ENCODE measurements at places on chromosomes 5 and 9. TPM values are rescaled to one million over a fixed set of nuclear protein-coding genes. Genes with fewer than 3 reads are reported as not detected.

Gene OLFM1
- total RNA-seq, result 5.9 TPM

Gene ZDHHC11B
- total RNA-seq, result 2.7 TPM

Gene OMD
- not detected for total RNA-seq

Gene SLC25A2
- total RNA-seq, result not detected

Gene ORM2
- 5,107 TPM for total RNA-seq

Gene SPEF2
- total RNA-seq, result 3.0 TPM

Gene MYMK
- not detected for total RNA-seq

Gene LCN2
- total RNA-seq, result 24.8 TPM

Gene JAKMIP2
- 0.37 TPM for total RNA-seq

Gene SERF1A
- 2.6 TPM for total RNA-seq

Gene CDO1
- total RNA-seq, result 157 TPM

GRCh38 chr5:109750463-109750862, 60.7 kb downstream of the MAN2A1 start:
- DNase-seq, result no peak

DNA sequence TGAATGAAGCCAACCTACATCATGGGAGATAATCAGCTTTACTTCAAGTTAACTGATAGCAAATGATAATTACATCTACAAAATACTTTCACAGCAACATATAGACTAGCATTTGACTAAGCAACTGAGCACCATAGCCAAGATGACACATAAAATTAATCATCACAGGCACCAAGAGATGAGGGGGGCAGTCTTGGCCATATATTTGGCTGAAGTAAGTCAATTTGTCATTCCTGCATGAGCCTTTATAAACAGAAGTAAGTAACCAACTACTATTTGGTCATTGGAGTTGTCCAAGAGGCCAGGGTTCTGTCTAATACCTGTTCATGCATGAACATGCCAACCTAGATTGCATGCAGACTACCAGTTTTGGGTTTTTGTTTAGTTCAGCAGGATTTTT, 53.6 kb downstream of the PDCD1LG2 start:
- no peak for DNase-seq

DNA sequence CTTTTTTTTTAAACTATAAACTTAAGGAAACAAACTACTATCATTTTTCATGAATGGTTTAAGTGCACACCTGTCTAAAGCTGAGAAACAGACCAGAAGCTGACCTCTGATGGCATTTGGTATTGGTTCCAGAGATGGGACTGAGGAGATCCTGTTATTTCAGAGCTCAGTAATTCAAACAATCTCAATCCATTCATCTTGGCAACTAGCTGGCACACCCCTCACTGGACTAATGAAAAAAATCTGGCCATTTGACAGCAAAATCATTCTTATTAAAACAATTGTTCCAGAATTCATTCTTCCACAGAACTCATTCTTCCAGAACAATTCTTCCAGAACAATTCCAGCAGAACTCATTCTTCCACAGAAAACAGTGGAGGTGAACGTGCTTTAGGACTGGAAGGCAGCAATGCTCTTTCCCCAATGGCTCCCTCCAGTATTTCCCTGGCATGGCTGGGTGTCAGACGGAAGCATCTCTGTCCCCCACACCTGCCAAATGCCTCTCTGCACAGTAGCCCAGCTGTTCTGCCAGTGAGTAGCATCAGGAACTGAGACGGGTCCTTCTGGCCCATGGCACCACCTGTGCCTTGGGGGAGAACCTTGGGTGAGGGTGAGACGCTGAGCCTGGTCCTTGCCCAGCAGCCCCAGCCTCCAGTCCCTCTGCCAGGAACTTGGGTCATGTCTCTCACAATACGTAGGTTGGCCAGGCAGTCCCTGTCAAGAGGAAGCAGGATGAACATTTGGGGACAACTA, 87.5 kb upstream of the EQTN start:
- DNase-seq, result no peak

DNA sequence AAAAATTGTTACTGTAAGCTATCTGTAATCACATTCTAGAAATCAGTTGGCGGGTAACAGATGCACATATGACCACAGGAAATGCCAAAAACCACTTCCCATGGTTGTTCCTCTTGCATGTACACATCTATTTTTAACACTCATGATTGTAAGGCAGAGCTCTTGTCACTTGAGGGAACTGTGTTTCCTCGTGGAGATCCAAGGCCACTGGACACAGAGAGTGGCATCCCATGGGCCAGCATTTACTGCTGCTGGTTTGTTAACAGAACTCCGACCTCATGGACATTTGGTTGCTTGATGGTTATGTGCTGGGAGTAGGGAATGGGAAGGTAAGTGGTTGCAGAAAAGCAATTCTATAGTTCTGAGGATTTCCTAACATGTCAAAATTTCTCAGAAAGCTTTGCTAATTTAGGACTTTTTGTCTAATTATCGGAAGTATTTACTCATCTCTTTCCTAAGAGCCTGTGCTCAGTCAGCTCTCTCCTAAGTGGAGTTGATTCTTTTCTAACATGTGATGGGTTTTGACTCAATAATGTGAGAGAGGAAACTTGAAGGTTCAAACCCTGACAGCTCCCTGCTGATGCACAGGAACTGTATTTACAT, 202.0 kb upstream of the NR3C1 start:
- no peak for DNase-seq

GRCh38 chr9:103731541-103731940, 362.6 kb upstream of the SMC2 start:
- no peak for DNase-seq

DNA sequence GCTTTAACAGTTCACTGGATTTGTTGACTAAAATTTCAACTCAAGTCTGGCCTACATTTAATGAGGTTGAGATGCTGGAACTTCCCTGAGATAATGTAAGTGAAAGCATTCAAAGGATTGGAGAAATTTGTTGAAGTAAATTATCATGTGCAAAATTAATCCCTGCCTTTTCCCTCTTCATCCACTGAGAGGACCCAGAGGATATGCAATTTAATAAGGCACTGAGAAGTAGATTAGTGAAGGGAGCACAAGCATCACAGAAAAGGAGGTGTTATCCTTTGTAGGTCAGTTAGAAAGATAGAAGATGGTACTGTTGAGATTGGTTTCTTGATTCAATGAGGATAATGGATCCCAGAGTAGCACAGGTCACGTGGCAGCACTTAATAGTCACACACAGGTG, 42.6 kb upstream of the ANKRD31 start:
- no peak for DNase-seq

DNA sequence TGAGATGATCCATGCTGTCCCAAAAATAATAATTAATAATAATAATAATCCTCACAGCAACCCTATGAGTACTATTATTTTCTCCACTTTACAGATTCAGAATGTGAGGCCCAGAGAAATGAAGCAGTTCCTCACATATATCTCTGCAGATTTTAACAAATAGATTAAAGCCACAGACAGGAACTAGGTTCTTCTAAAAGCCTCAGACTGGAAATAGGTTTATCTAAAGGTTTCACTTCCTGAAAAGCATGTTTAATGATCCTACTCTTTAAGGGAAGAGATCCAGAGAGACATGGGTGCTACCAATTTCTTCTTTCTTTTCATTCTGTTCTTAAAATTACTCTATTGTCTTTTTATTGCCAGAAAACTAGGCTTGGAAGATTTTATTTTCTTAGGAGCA, 1079.4 kb upstream of the COX7C start:
- DNase-seq, result no peak

DNA sequence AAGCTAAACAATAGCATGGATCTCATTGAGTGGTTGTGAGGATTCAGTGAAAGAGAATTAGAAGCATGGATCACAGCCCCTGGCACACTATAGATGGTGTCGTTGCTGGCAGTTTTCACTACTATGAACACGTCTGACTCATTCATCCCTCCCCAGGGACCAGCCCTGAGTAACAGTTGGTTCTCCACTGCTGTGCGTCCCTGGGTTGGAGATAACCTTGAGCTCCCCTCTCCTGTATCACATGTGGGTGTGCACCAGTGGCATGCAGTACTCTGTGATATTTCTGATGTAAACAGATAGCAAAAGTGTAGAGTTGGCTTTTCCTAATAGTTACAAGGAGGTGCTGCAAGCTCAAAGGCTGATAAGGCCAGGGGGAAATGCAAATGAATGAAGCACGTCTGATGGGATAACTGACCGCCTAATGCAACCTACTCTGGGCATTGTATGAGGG, 8.8 kb upstream of the LCP2 start:
- no peak for DNase-seq

GRCh38 chr5:84374568-84374967, 10.1 kb downstream of the EDIL3 start:
- no peak for DNase-seq

DNA sequence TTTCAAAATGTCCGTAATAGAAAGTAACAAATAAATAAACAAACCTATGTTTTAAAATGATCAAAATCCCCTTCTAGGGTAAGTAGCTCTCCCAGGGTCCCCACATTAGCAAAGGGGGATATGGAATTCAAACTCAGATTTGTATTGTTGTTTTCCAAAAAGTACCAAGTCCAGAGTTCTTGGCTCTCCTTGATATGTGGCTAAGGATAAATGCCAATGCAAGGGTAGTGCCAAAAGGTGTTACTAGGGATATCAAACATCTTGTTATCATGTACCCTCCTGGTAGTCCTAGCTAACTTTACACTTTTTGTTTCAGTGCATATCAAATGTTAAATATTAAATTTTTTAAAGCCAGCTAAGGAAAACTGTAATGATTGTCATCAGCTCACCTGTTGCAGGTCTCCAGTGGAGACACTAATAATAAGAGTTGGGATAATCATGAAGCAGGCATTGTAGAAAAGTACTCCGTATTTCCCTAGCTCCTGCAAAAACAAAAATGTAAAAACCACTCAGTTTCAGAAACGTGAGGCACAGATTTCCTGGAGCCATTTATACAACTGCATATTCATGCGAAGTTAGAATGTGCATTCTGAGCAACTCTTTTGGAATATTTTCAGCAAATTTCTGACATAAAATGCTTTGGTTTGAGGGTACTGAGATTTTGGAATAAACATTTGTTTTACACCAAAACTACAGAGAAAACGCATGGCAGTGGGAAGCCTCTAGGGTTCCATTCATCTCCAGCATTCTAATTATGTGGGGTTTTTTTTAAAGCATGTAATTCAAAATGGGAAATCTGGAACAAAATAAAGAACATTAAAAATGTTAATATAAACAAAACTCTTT, 39.8 kb downstream of the SLC35D2 start:
- DNase-seq, result no peak

- DNase-seq, result no peak
These were observed 7.3 kb downstream of the CSF1R start for GRCh38 chr5:150078802-150079689.

DNA sequence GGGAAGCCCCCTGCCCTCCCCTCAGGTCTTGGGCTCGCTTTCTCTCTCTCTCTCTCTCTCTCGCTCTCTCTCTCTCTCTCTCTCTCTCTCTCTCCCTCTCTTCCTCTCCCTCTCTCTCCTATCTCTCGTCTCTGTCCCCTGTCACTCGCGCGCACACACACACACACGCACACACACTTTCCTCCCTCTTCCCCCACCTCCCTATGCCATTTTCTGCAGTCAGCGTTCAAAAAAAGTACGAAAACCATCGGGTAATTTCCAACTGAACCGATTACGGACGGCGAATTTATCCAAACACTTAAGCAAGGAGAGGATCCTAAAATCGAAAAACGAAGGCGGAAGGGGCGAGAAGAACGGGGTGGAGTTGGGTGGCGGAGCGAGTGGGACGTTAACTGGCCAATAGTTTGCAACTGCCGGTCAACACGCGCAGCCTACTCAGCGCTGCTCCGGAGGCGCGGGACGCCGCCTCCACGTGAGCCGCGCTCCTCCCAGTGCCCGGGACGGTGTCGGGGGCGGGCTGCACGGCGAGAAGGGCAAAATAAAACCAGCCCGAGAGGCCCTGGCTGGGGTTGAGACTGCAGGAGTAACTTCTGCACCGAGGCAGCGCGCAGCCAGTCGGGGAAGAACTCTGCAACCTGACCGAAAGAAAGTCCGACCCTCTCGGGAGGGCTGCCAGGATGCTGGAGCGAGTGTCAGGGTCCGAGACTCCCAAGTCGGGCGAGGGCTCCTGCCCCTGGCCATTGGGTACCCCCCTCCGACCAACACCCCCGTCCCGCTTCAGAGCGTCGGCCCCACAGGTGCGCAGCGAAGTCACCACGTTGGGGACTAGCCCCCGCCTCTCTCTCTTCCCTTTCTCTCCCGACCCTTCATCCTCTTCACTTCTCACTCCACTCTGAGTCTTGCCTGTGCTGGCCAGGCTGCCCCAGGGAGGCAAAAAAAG, 24.9 kb upstream of the ELAVL2 start:
- DNase-seq, result no peak

- DNase-seq, result no peak
These were observed 118.7 kb upstream of the NEK6 start for GRCh38 chr9:124139001-124139400.

- DNase-seq, result no peak
These were observed 610.6 kb downstream of the CDH12 start for GRCh38 chr5:22242532-22242931.

DNA sequence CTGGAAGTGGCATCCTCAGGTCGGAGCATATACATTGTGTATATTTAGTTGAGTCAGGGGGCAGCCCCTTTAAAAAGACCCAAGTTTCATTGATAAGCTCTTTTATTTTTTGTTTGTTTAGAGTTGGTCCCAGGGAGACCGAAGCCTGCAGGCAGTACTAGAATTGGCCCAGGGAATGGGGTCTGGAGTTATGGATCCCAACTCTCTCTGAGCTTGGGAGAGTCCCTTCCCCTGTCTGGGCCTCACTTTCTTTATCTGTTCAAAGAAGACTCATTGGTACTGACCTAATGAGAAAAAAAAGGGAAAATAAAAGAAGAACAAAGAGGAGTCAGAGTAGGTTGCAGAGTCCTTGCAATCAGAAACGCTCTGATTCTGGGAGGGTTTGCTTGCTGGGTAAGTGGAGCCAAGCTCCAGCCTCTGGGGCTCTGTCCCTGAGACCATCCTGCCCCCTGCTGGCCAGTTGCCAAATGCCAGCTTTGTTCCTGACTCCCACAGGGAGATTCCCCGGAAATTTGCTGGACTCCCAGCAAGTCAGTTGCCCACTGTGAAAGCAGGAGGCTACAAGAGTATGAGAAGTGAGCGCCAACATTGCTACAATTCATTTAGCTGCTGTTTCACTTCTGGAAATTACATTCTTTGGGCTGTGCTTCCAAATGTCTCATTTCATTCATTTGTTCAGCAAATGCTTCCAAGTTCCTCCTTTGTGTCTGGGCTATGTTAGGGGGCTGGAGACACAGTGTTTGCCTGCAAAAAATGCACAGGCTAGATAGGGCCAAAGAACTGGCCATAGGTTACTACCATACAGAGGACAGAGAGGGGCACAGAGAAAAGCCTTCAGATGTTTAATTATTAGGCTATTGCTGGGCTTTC, 156.2 kb downstream of the MELK start:
- peak; percentile 55 for DNase-seq

- DNase-seq, result no peak
These were observed 503.4 kb downstream of the NFIB start for GRCh38 chr9:13810510-13810909.

DNA sequence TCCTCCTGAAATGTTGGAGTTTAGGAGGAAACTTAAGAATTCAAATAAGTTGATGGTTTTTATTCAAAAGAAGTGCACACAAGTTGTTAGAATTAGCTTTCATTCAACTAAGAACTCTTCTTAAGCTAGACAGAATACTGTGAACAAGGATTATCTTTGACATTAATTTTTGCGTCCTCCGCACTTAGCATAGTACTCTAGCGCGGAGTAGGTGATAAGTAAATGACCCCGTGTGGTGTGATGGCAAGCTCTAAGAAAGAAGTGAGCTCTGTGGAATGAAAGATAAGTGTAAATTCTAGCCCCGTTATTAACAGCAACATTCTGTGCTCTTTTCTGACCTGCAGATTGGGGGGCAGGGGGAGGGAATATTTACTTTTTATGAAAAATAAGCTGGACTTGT, 1.0 kb downstream of the BRIX1 start:
- no peak for DNase-seq
